ENCODE measurements at places on chromosomes 3 and 15.
A peak's percentile ranks its signal among the peaks of the same experiment; 100 is the strongest.

DNA sequence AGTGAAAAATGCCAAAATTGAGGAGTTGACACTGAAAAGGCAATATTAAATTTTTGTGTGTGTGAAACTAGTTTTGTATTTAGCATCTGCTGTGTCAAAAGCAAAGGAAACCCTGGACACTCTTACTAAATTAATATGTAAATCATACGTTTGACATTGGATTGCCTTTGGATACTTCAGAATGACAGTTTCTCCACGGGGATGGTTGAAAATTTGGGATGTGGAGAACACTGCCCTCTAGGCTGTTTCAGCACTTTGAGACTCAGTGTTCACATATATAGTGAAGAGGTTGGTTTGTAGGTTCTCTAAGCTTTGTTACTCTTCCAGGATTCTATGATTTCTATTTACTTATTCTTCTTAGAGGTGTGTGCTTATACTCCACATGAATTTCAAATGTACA lies 3.0 kb downstream of the ROBO2 start:
- DNase-seq: no peak

- DNase-seq: no peak
Measured at GRCh38 chr3:172159962-172160538, 120.7 kb downstream of the FNDC3B start.

GRCh38 chr3:159818399-159818798 lies 170.2 kb upstream of the IL12A start:
- no peak for DNase-seq

GRCh38 chr3:134056464-134056891 lies 26.8 kb upstream of the SLCO2A1 start:
- no peak for DNase-seq

DNA sequence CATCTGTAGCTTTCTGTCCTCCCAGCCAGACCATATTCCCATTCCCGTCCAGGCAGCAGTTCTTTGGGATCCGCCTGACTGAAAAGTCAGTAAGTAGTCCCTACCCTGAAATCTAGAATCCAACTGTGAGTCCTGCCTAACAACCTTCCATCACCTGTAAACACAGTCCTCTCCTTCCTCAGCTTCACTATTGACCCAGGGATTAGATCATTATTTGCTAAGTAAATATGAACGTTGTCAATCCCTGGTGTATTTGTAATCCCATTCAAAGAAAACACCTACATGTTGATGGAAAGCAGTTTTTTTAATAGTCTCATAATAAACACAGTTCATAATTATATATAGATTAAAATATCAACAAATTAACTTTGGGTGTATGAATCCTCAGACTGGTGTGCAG lies 732 bp downstream of the SAXO2 start:
- DNase-seq: no peak

- no peak for DNase-seq
Measured at GRCh38 chr3:88031642-88032077, 27.1 kb downstream of the CGGBP1 start.

DNA sequence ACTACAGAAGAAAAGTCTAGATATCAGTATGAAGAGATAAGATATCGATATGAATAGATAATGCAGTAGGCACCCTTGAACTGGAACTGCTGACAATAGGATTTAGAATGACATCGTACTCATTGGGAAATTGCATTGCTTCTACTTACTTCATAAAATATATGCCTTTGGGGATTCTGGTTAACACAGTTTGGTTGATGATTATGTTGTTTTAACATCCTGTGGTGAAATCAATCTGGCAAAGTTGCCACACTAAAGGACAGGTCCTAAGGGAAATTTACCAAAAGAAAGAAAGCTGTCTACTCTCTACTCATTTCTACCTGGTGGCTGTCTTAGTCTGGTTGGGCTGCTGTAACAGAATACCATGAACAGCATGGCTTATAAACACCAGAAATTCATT lies 417.4 kb upstream of the DPH6 start:
- no peak for DNase-seq

DNA sequence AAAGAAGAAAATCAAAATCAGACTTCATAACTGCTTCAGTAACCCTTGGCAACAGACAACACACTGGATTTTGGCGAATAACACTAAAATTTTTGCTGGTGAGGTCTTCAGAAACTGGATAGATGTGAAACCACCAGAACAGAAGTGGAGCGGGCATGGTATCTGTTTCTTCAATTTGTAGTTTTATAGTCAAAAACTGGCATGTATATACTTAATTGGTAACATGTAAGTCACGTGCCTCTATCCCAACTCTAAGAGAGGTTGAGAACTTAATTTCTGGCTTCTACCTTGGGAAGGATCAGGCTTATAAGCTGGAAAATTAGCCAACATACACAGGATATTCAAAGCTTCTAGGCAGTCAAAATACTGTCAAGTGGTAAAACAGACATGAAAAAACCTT lies 172.6 kb upstream of the CHL1 start:
- no peak for DNase-seq

GRCh38 chr15:54803987-54804386 lies 392.8 kb downstream of the RSL24D1 start:
- DNase-seq: no peak

- no peak for DNase-seq
Measured at GRCh38 chr3:68378631-68379030, 553.7 kb downstream of the TAFA4 start.

GRCh38 chr3:69250014-69250413 lies 127.6 kb upstream of the LMOD3 start:
- peak; percentile 17 for DNase-seq

- no peak for DNase-seq
Measured at GRCh38 chr3:37190667-37191066, 16.3 kb upstream of the LRRFIP2 start.

DNA sequence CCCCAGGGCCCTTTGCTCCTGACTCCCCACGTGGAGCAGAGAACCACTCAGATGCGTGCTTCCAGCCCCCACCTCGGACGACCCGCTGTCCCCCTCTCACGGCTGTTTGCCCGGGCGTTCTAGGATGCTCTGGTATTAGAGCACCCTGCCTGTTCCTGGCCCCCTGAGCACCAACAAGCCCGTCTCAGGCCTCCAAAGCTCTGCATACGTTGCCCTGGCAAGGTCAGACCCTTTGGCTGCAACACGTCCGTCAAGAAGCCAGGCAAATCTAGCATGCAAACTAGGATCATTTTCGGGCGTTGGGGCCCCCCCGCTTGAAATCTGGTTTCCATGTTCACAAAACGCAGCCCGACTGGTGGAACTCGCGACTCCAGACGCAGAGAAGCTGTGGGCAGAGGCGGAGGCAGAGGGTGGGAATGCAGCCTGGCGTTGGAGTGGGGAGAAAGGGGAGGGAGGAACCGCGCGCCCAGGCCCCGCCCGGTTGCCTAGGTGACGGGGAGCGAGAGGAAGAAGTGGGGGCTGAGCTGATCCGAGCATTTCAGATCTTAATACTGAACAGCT lies 86.2 kb upstream of the PIAS1 start:
- no peak for DNase-seq

- no peak for DNase-seq
Measured at GRCh38 chr15:32020156-32020555, 10.2 kb upstream of the CHRNA7 start.

DNA sequence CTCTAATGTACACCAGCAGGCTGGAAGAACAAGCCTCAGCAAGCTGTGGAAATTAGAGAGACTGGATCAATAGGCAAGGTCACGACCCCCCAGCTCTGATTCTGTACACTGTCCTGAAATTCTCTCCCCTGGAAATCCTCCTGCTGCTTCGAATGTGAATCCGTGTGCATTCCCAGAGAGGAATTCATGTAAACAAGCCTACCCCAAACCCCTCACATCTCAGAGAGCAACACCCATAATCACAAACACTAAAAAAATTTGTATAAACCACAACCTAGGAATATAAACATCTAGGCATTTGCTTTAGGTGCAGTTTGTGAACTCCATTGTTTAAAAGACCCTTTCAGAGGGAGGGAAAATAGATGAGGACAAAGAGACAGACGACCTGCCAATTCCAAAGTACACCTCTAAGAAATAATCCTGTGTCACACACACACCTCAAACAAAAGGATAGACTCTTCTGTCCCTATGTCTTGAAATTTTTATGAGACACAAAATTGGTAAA lies 325.2 kb downstream of the WDR72 start:
- no peak for DNase-seq

DNA sequence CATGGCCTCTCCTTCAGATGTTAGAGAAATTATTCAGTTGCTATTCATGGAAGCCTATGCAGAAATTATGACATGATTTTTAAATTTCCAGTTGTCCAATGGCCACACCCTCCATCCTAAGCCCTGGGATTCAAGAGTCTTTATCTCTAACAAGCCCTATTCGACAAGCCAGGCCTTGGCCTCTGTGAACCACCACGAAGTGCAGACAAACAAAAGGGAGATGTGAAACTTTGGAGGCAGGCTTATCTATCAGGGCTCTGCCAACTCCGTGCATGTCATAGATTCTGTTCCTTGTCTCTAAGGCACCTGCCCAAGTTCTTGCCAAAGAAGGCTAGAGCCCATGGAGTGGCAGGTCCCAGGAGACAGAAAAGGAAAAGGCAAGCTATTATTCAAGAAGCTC lies 212.4 kb upstream of the ADAMTS9 start:
- DNase-seq: no peak

DNA sequence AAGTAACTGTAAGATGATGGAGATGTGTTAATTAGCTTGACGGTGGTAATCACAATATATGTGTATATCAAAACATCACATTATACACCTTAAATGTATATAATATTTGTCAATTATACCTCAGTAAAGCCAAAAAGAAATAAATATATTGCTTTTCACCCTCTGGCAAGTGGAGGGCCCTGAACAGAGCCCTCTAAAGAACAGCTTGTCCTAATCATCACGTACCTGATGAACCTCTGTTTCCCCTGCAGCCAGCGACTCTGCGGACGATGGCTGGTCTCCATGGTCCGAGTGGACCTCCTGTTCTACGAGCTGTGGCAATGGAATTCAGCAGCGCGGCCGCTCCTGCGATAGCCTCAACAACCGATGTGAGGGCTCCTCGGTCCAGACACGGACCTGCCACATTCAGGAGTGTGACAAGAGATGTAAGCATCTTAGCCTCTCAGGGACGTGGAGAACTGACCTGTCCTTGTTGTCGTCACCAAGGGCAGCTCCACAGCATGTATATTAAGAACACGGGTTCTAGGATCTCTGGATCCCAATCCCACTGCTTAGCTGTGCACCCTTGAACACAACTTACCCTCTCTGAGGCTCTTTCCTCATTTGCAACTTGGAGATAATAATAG lies 6.3 kb downstream of the THBS1 start:
- no peak for DNase-seq

GRCh38 chr15:84862214-84862975 lies 22.1 kb upstream of the SLC28A1 start:
- DNase-seq: no peak

DNA sequence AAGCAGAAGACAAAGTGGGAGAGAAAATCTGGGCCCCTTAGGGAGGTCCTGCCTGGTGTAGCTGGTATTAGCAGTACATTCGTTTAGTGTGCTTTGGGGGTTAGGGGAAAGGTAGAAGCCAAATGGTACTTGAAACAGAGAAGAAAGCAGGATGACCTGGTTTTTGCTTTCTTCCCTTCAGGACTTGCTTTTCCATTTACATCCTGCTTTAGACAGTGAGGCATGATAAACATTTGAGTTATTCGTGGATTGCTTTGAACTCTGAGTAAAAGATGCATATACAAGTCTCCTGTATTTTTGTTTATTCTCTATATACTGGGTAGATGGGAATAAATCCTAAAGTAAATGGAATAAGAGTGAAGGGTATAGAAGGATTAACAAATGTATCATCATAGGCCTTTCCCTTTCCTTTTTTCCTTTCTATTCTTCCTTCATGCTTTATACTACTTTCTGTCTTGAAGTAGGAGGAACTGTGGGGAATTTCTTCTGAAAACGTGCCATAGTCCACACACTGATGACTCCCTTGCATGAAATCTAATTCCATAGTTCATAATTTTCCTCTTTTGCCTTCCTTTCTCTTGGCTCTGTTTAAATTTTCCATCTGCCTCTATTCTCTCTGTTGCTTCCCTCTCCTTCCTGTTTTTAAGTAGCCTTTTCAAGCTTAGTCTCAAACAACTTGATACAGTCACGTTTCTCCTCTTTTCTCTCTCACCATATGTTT lies 139.5 kb upstream of the RBMS3 start:
- DNase-seq: no peak

DNA sequence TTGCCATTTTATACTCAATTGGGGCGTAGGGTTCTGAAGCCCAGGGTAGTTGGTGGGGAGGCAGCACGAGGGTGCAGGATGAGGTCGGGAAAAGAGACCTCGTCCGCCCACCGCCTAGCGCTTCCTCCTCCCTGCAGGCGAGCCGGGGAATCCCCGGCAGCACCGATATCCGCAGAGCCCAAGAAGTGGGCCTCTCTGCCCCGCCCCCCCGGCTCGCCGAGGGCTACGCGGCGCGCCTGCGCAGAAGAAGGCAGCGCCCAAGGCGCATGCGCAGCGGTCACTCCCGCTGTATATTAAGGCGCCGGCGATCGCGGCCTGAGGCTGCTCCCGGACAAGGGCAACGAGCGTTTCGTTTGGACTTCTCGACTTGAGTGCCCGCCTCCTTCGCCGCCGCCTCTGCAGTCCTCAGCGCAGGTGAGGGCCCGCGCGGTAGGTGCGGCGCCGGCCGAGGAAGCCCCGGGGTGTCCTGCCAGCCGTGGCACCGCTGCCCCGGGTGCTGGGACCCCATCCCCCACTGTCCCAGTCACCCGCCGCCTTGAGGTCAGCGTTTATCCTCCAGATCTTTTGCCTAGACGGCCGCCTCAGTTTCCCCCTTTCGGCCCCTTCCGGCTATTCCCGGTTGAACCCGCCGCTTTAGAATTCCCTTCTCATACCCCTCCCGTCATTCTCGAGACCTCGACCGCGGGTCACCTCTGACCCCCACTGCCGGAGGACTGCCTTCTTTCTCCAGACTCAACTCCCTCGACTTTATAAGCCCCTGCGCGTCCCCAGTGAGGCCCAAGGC lies at the start of gene ALAS1:
ALAS1 (plus strand) TSS at position 319 of the 784 bp plus-strand sequence. CDS start 1,082 bp downstream, outside the sequence.
- DNase-seq: peak; percentile 87

DNA sequence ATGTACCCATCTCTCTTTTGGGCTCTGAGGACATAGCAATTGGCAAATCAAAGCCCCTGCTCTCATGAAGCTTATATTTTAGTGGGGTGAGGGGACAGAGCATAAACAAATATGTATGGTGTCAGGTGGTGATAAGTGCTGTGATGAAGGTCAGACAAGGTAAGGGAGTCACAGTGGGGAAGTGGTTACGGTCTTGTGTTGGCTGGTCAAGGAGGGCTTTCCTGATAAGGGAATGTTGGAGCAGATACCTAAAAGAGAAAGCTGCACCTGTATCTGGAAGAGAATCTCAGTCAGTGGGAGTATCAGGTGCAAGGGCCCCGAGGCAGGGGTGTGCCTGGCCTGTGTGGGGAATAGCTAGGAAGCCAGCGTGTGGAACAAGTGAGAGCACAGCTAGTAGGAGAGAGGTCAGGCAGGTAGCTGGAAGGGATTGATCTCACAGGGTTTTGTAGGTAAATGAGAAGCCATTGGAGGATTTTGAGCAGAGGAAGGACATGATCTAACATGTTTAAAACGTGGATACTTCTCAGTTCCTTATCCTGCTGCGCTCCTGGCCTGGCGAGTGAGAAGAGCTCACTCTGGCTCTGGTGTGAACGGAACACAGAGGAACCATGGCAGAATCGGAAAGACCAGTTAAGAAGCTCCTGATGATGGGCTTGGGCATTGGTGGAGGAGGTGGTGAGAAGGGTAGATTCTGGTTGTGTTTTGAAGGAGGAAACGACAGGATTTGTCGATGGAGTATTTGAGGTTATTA lies 35.5 kb downstream of the MRAS start:
- no peak for DNase-seq
